ENCODE measurements at places on chromosomes 1 and 21. TPM values are rescaled to one million over a fixed set of nuclear protein-coding genes. Genes with fewer than 3 reads are reported as not detected.

The UBQLN4 gene
- total RNA-seq, result 38.4 TPM

The SLC35F3 gene
- 4.0 TPM for total RNA-seq

The IFI44L gene
- 0.34 TPM for total RNA-seq

The KIFAP3 gene
- 22.2 TPM for total RNA-seq

The C1orf141 gene
- not detected for total RNA-seq

The REN gene
- total RNA-seq, result not detected

The SYT14 gene
- 3.8 TPM for total RNA-seq

The LIN28A gene
- total RNA-seq, result not detected

The C1orf167 gene
- total RNA-seq, result not detected

The RXFP4 gene
- total RNA-seq, result not detected

The KRTAP19-3 gene
- not detected for total RNA-seq

The ZNF644 gene
- 33.7 TPM for total RNA-seq

The KIRREL1 gene
- 119 TPM for total RNA-seq

The DDI2 gene
- 10.7 TPM for total RNA-seq

The RGS16 gene
- 11.6 TPM for total RNA-seq

The FCRL1 gene
- not detected for total RNA-seq

The IGSF5 gene
- 0.16 TPM for total RNA-seq

The F13B gene
- total RNA-seq, result not detected

The LHX8 gene
- 1.3 TPM for total RNA-seq

The TNFSF4 gene
- total RNA-seq, result 0.61 TPM

The ARHGEF16 gene
- not detected for total RNA-seq

The PTPRC gene
- not detected for total RNA-seq

The LRRIQ3 gene
- 1.7 TPM for total RNA-seq

The HCRTR1 gene
- not detected for total RNA-seq

The TTC24 gene
- not detected for total RNA-seq

The KCNT2 gene
- total RNA-seq, result 6.0 TPM

The CNKSR1 gene
- total RNA-seq, result 1.8 TPM

The DDR2 gene
- 102 TPM for total RNA-seq

The KRTAP7-1 gene
- not detected for total RNA-seq

The RCAN1 gene
- total RNA-seq, result 156 TPM

All from A375 (cell line).